Stimulated activated CD4-positive, alpha-beta T cell treated with anti-CD3 and anti-CD28 coated beads, Interleukin-15, amount 100 ng/mL, for 48 hours (primary cell): ENCODE measurements at places on chromosomes 1 and 21.

- no peak for DNase-seq
Measured at GRCh38 chr1:207020709-207021107, 11.8 kb downstream of the C1orf116 start.

DNA sequence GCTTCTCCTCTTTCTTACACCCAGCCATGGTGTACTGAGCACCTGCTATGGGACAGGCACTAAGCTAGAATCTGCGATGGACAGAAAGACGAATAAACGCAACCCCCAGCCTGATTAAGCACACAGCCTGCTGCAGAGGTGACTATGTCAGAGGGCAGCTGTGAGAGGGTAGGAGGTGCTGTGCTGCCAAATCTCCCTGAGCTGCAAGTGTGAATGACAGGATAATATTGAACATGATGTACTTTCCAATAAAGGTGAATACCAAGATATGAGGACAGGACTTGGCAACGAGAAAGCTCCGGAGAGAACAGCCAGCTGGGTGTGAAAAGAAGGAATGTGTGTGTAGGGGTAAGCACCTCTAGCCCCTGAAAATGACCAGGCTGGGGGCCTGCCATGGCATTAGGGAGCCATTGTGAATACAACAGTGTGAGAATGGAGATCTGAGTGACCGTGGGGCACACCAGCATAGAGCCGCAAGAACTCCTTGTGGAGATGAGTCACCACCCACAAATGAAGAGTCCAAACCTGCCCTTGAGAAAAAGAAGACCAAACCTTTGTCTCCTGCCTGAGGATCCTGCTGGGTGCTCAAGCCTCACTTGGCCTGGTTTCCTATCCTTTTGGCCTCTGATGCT, 83.0 kb upstream of the ATF3 start:
- no peak for DNase-seq

DNA sequence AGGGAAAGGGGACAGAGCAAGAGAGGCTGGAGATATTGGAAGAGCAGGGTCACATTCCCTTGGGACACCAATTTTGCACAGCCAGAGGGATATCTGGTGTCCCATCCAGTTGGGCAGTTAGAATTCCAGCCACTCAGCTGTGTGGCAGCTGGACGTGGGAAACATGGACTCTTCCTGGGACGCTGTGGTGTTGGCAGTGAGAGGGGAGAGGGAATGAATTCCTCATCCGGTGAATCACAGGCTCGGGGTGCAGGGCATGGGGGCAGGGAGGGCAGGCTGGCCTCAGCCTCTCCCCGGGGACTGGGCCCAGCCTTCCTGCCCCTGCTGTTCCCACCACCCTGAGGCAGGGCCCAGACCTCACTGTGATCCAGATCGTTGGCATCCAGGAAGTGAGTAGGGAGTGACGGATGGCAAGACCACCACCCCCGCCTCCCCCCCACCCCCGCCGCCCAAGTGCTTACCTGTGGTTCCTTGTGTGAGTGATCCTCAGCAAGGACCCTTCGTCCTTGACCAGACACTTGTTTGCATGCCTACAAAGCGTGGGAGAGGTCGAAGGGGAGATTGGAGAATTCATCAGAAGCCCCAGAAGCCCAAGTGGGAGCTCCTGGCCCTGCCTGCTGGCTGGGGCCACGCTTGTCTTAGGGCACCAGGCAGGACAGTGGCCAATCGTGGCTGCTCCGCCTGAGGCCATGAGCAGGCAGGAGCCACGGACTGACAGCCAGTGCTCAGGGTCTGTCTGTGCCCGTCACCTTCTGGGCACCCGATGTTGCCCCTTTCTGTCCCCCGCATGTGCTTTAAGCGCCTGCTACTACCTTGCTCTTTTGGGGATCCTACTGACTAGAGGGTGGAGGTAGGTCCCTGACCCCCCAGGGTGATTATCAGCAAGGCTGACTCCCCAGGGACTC, 8.7 kb downstream of the WNT3A start:
- no peak for DNase-seq

- no peak for DNase-seq
Measured at GRCh38 chr1:171048014-171048413, 42.7 kb upstream of the FMO3 start.

- no peak for DNase-seq
Measured at GRCh38 chr1:159755451-159756007, 25.2 kb upstream of the DUSP23 start.

DNA sequence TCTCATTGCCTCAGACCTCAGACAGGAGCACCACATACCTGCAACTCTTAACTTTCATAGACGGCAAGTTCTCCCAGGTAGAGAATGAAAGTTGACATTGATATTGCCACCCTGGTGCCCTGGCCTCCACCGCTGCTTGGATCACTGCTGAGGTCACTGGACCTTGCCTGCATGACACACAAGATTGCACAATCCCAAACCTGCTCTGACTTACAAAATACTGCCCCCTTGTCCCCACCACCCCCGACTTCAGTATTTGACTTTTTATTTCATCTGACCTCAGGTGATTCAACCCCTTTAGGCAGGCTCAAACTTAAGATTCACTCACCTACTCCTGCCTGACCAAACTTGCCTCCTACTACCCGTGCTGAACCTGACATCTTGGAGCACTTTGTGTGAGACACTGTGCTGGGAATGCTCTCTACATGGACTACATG, 43.1 kb upstream of the S1PR1 start:
- DNase-seq, result no peak

GRCh38 chr1:156897078-156897825, 3.7 kb downstream of the PEAR1 start:
- no peak for DNase-seq

DNA sequence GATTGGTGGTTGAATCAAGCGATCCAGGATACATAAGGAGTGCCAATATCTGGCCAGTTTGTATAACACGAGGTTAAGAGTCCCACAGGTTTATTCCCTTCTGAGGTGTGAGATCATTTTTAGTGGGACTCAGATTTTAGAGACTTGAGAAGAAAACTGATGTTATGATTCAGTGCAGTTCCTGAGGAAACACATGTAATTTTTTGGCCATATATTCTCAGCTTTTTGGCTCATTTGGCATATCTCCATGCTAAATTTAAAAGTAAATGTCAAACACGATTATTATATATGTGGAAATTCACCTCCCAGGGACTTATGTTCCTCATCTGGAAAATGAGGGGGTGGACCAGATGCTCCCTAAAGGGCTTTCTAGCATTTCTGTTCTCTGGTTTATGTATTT, 39.2 kb upstream of the SERBP1 start:
- no peak for DNase-seq

DNA sequence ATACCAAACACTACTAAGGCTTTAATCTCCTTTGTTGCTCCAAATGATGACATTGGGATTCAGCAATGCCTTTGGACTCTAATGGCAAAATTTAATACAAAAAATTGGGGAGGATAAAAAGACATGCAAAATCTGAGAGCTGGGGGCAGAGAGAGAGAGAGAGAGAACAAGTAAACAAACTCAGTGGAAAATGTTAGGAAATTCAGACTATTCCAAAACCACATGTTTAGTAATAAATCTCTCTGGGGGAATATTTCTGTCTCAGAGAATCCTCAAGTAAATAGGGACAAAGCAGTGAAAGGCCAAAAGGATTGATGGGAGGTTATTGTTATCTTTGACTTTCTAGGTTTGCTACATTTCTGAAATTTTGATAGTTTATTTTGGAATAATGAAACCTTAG, 65.7 kb downstream of the PLA2G4A start:
- DNase-seq, result no peak

DNA sequence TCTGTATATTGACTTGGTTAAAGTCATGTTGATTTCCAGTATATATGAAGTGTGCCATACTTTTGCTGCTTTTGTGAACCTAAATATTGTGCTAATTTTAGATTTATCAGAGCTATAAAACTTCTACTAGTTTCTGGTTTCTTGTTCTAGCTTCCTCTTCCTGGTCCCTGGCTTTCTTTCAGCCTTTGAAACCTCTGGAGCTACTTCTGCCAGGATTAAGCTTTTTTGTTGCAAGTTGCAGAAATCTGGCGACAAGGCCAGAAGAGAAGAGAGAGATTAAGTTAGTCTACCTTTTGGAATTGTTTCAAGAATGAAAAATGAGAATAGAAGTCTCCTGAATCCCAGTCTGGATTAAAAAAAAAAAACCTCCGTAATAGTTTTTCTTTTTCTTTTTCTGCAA, 13.5 kb downstream of the RNF2 start:
- DNase-seq, result no peak

DNA sequence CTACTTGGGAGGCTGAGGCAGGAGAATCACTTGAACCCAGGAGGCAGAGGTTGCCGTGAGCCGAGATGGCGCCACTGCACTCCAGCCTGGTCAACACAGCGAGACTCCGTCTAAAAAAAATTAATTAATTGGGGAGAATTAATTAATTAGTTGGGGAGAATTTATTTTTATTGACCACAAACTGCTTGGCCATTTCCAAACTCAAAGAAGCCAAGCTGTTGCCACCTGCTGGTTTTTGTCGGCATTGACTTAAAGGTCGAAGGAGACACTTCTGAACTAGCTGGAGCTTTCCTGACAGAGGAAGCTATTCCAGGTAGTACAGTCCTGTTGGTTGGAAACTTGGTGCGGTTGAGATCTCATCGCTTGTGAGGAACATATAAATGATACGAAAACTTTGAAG, 13.1 kb downstream of the MAP1LC3C start:
- DNase-seq, result no peak
